Kidney (tissue), 22 donors: ENCODE measurements at places on chromosomes 2 and 18.

GRCh38 chr18:68426731-68427315 lies 288.1 kb downstream of the TMX3 start:
- no peak for DNase-seq
- H3K27me3 ChIP-seq = no peaks in the 10 kb centered on the region
- H3K36me3 ChIP-seq = no peaks in the 10 kb centered on the region
- no peak overlapping the region for H3K4me3 ChIP-seq
- H3K4me1 ChIP-seq = no peaks in the 10 kb centered on the region
- H3K27ac ChIP-seq = no peak overlapping the region

DNA sequence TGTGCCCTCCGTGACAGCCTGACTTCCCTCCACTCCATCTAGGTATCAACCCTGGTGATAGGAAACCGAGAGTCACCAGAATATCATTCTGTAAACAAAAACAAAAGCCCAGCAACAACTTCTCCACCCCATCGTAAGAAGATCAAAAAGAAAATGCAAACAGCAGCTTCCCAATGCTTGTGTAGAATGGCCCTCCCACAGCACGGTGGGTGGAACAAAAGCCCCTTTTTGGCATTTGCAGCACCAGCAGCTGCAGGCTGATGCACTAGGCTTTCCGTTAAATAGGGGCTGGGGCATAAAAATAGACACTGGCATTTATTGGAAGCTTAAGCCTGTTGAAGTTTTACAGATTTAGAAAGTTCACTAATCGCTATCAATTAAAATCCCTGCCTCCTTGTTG lies 513.0 kb downstream of the GALR1 start:
- H3K4me3 ChIP-seq = no peak overlapping the region
- no peak overlapping the region for H3K27ac ChIP-seq
- no peaks in the 10 kb centered on the region for H3K36me3 ChIP-seq
- no peaks in the 10 kb centered on the region for H3K27me3 ChIP-seq
- DNase-seq = no peak

- no peaks in the 10 kb centered on the region for H3K36me3 ChIP-seq
- no peak overlapping the region for H3K27ac ChIP-seq
- no peaks in the 10 kb centered on the region for H3K4me1 ChIP-seq
- no peak overlapping the region for H3K4me3 ChIP-seq
- no peak for DNase-seq
- H3K27me3 ChIP-seq = no peaks in the 10 kb centered on the region
Observed at GRCh38 chr2:235674812-235675211, 181.0 kb downstream of the AGAP1 start.

GRCh38 chr2:172113617-172114016 lies 10.9 kb upstream of the DLX2 start:
- H3K4me3 ChIP-seq = no peak overlapping the region
- no peak for DNase-seq
- no peak overlapping the region for H3K27ac ChIP-seq
- H3K4me1 ChIP-seq = no peaks in the 10 kb centered on the region

- H3K27me3 ChIP-seq = no peaks in the 10 kb centered on the region
- no peaks in the 10 kb centered on the region for H3K4me1 ChIP-seq
- no peak overlapping the region for H3K27ac ChIP-seq
- DNase-seq = no peak
- no peak overlapping the region for H3K4me3 ChIP-seq
Observed at GRCh38 chr18:49285627-49286026, 174.8 kb downstream of the DYM start.

GRCh38 chr2:234880551-234881211 lies 71.1 kb upstream of the SH3BP4 start:
- no peak overlapping the region for H3K4me3 ChIP-seq
- H3K4me1 ChIP-seq = peaks cover 6% of the 10 kb centered on the region
- DNase-seq = no peak
- no peak overlapping the region for H3K27ac ChIP-seq
- H3K36me3 ChIP-seq = no peaks in the 10 kb centered on the region
- no peaks in the 10 kb centered on the region for H3K27me3 ChIP-seq

GRCh38 chr2:53583583-53583982 lies 184.0 kb upstream of the CHAC2 start:
- no peaks in the 10 kb centered on the region for H3K27me3 ChIP-seq
- H3K27ac ChIP-seq = no peak overlapping the region
- no peak for DNase-seq
- H3K4me3 ChIP-seq = no peak overlapping the region
- H3K36me3 ChIP-seq = no peaks in the 10 kb centered on the region

DNA sequence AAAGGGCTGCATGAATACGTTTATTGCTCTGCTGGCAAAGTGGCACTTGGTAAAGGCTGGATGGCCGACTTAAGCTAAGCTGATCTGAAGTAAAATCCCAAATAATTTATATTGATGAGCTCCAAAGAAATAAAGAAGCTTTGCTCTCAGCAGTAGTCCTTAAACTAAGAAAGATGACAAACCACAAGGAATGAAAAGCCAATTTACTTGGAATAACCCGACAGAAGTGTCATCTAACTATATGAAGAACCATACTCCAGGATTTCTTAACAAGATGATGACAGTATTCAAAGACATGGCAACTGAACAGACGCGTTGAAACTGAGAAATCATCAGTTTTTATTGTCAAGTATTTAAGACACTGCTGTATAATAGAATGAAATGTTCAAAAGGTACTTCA lies 294.1 kb downstream of the PDE11A start:
- H3K27ac ChIP-seq = no peak overlapping the region
- no peaks in the 10 kb centered on the region for H3K27me3 ChIP-seq
- H3K4me1 ChIP-seq = peaks cover 2% of the 10 kb centered on the region
- no peak overlapping the region for H3K4me3 ChIP-seq

DNA sequence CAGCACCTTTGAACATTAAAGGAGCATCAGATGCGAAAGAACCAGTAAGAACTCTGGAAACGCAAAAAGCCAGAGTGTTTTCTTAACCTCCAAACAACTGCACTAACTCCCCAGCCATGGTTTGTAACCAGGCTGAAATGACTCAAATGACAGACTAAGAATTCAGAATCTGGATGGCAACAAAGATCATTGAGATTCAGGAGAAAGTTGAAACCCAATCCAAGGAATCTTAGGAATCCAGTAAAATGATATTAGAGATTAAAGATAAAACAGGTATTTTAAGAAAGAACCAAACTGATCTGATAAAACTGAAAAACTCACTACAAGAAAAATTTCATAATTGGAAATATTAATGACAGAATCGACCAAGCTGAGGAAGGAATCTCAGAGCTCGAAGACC lies 116.7 kb downstream of the PTRHD1 start:
- no peak overlapping the region for H3K4me3 ChIP-seq
- H3K4me1 ChIP-seq = no peaks in the 10 kb centered on the region
- no peaks in the 10 kb centered on the region for H3K27me3 ChIP-seq
- no peaks in the 10 kb centered on the region for H3K36me3 ChIP-seq
- no peak for DNase-seq
